ENCODE measurements at places on chromosomes 11 and 22.

DNA sequence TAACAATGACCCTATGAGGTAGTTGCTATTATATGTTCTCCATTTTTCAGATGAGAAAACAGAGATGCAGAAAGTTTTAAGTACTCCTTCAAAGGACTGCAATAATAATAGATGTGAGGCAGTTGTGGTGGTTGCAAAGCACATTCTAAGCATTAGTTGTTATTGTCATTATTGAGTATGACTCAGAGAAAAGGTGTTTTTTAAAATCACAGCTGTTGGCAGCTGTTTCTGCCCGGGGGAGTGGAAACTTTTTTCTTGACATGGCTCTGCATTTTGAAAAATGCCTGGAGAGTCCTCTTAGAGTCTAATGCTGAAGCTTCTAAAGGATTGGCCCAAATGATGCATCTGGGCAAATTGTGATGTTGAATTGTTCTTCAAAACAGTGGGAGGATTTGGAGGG lies 244.5 kb upstream of the MPPED2 start:
- DNase-seq, result no peak

DNA sequence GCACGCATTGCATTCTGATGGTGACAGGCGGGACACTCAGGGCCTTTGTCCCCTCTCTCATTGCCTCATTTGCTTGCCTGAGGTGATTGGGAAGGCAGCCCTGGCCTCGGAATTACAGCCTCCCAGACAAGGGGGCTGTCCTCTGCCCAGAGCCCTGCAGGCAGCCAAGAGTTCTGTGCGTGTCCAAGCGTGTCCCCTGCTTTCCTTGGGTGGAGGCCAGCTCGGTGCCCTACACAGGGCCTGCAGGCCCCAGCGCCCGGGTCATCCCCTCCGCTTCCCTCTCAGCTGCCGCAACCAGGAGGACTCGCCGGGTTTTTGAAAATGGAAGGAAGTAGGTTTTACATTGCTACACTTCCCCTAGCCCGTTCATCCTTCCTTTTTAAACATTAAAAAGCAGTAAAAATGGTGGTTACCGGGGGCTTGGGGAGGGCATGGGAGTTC lies 1.9 kb downstream of the GRAMD4 start:
- DNase-seq, result peak; percentile 84

DNA sequence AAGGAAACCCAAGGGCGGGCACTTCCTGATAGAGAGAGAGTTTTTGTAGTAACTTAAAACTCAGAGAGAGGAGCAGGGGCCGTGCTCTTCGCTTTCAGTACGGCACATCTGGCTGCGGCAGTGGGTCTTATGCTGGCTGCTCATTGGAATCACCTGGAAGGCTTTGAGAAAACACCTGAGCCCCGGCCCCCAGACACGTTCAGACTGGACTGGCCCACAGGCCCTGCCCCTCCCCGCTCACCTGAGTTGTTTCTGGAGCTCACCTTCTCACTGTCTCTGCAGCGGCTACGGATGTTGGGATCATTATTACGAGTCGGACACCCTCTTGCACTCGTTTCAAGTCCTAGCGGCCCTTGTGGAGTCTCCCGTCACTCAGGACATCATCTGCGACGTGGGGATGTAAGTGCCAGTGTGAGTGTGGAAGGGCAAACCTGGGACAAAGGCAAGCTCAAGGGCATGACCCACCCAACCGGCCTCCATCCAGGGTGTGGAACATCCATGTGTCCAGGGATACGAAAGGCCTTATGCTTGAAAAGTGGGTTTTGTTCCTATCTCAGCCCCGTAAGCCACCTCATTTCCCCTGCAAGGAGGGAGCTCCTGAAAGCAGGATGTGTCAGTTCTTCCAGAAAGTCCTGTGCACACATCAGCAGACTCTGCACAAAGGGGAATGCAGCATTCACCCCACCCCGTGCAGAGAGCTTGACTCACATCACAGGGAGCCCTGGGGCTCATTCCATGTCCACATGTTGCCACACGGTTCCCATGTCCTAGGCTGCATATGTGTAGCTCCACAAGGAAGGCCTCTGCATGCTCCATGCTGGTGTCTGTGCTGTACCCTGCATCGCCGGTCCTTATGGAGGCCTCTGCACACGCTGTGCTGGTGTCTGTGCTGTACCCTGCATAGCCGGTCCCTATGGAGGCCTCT lies 5.4 kb downstream of the NADSYN1 start:
- DNase-seq, result no peak

DNA sequence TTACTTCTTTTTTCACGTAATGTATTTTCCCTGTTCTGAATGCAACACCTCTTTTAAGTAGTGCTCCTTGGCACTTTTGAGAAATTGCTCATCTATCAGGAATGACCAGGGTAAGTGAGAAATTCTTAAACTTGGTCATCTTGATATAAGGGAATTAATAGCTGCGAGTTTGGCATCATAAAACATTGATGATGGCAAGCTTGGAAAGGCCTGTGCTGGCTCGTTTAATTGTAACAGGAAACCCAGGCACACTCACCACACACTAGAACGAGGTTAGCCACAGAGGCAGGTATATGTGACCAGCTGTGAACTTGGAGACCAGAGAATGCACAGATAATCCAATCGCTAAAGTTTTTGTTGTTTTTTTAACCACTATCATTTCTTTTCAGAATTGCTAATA lies 24.3 kb downstream of the FAM118A start:
- DNase-seq, result no peak

- DNase-seq, result no peak
Measured at GRCh38 chr22:28864878-28865596, 18.3 kb upstream of the ZNRF3 start.

DNA sequence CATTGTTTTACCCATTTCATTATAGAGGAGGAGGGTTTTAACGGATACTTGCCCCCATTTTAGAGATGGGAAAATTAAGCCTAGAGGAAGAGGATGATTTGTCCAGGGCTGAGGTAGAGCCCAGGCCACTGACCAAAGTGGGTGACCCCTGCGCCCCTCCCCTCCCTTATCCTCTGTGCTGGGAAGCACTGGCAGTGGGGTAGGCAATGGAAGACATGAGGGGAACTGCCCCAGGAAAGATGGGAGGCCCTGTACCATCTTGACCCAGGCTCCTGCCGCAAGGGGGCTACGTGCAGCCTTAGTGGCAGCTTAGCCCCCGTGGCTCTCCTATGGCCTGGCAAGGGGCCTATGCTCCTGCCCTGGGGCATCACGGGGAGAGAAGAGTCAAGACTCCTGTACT lies 76.4 kb upstream of the MYOD1 start:
- DNase-seq, result no peak

DNA sequence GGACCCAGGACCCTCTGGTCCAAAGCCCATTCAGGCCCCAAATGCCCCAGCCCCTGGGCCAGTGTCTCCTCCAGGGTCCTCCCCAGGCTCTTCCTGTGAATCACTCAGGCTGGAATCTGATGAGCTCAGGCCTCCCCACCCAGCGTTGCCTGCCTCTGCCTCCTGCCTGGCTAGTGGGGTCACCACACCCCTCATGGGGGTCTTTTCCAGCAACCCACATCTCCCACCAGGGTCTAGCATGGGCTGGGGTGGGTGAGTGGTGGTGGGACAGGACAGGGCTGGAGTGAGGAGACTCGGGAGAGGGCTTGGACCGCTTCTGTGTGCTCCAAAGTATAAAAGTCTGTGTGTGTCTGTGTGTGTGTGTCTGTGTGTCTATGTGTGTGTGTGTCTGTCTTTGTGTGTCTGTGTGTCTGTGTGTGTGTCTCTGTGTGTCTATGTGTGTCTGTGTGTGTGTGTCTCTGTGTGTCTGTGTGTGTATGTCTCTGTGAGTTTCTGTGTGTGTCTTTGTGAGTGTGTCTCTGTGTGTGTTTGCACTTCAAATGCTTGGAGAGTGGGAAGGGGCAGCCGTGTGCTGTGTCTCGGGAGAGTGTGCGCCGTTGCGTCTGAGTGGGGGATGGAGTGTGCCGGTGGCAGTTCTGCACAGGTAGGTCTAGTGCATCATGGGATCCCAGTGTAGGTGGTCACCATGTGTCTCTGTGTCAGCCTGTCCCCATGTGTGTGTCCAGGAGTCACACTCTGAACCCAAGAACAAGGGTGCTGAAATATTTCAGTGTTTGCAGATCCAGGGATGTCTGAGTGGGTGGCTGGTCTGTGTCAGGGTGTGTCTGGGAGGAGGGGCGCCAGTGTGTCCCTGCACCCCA lies 8.8 kb downstream of the RIN1 start:
- DNase-seq, result no peak

DNA sequence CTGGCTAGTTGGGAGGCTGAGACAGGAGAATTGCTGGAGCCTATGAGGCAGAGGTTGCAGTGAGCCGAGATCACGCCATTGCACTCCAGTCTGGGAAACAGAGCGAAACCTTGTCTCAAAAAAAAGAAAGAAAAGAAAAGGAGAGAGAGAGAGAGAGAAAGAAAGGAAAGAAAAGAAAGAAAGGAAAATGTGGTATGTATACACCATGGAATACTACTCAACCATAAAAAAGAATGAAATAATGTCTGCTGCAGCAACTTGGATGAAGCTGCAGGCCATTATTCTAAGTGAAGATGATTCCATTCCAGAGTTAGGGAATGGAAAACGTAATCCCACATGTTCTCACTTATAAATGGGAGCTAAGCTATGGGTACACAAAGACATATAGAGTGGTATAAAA lies 30.8 kb downstream of the TTC28 start:
- DNase-seq, result no peak
